ENCODE measurements at places on chromosomes 12 and 14.

DNA sequence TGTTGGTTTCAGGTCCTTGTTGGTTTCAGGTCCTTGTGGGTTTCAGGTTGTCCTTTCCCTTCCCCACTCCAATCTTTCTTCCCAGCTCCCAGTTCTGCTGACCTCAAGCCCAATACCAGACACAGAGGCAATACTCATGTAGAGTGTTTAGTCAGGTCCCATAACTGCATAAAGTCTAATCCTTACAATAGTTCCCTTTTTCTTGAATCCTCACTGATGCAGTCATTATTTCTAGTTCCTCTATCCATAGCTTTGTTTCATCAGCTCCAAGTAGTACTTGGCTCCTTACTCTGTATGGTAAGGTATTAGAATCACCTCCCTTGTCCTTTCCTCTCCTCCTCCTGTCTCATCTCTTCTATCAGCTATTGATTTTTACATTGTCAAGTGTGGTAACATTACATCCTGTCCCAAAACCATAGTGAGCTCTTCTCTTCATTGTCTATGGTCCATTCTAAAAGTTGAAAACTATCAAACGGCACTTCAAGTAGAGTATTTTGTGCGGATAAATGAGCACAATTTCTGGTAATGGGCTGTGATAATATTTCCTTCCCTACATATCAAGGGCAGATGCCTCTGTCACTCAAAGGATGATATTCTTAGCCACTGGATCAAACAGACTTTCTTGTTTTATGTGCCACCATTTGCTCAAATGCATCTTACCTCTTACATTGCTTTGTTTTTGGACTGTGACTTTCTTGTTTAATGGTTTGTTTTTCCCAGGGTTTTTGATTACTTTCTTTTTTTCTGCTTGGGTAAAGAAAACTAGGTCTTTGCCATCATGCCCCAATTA is 57.2 kb upstream of the JDP2 start:
- no peak for DNase-seq

DNA sequence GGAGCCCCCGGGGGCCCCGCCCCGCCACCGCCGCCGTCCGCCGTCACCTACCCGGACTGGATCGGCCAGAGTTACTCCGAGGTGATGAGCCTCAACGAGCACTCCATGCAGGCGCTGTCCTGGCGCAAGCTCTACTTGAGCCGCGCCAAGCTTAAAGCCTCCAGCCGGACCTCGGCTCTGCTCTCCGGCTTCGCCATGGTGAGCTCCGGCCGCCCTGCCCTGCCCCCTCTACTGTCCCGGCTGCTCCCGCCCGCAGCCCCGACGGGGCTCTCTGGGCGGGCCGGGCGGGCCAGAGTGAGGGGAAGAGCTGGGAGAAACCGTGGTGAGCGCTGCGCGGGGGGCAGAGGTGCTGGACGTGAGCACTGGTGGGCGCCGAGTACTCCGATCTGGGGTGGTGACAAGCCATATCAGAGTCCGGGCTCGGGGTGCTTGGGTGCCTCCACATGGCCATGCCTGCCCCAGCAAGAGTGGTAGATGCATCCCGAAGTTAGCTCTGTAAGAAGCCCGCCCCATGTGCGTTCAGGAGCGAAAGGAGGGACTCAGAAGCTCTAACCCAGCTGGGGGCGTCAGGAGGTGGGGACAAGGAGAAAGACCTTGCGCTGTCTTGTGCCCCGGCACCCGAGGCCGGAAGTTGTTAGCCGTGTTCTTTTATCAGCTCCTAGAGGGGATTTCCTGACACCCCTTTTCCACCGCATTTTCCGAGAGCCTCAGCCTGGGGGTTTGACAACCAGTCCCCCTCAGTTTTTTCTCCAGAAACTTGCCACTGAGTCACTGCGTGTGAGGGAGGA is 717 bp downstream of the ORAI1 start:
- DNase-seq, result no peak

GRCh38 chr12:18990856-18991255 is 138.7 kb upstream of the PLEKHA5 start:
- DNase-seq, result no peak

DNA sequence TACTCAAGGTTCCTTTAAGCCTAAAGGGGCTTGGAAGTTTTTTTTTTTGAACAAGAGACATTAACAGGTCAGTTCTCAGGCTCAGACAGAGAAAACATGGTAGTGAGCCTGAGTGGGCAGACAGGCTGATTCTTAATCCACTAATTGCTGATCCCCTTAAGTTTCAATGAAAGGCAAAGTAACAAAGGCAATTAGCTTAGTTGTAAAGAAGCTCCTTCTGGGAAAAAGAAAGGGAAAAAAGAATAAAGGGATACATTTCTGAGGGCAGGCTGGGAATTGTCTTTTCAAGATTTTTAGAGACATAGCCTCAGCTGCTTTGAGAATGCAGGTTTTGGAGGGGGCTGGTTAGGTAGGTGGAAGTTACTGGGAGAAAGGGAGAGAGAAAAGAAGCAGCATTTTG is 133.8 kb downstream of the CFAP54 start:
- DNase-seq, result no peak

DNA sequence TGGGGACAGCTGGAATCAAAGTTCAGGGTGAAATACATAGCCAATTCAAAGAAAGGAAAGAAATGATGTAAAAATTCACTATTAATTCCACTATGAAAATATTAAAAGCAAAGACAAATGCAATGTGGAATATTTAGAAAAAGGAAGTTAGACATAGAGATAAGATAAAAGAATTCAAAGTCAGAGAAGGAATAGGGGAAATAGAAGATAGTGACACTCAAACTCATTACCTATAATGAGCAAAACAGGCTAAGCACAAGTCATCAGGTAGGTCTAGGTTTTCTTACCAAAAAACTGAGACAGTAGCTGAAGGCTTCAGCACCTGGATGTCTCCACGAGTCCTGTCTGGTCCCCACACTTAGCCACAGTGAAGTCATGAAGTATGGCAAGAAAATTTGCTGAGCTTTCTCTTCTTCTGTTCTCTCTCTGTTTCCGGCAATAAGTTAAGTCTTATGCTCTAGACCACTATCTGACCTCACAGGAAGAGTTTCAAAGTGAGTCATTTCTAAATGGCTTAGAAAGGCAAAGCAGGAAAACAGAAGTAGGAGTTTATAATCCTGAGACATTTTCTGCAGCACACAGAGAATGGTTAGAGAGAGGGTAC is at the start of gene C3AR1:
Gene C3AR1, minus strand, starts transcription at position 369 of the 604 bp plus-strand sequence. CDS start 6,174 bp downstream, outside the sequence.
- DNase-seq, result no peak

DNA sequence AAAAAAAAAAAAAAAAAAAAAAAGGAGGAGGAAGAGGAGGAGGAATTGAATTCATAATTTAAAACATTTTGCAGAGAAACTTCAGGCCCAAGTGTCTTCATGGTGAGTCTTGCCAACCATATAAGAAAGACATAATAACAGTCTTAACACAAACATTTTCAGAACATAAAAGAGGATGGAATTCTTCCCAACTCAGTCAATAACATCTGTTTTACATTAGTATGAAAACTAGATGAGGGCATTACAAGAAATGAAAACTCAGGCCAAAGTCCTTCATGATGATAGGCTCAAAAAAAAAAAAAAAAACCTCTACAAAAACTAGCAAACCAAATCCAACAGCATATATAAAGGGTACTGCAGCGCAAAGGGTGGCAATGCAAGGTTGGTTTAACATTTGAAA is 151.6 kb downstream of the FOXA1 start:
- DNase-seq, result no peak

DNA sequence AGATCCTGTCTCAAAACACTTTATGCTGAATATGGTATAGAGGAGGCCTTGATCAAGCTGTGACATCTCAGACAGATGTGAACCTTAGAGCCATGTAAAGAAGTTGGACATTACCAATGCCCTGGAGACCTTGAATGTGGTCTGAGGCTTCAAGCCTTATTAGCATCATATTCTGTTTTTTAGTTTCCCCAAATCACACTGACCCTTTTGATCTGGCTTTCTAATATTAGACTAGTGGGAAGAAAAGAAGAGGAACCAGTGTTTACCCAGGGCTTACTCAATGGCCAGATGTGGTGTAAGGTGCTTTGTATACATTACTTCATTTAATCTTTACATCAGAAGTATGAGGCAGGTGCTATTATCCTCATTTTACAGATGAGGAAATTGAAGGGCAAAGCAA is 10.6 kb upstream of the TBPL2 start:
- DNase-seq, result no peak
